ENCODE measurements at places on chromosomes 5 and 9.

DNA sequence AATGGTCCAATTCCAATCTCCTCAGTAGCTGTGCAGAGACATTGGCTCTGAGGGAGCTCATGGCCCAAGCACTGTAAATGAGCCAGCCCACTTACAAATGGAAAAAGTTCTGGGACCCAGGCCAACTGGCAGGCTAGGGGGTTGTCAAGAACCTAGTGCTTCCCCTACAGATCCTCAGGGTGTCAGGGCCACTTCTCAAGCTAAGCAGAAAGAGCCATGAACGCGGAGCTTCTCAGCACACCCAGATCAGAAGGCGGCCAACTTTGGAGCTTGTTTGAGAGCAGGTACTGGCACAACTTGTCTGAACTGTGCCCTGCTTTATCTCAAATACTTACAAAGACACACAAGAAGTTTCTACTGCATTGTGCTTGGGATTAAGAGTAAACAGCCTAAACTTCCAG lies 17.5 kb downstream of the TLE1 start:
- DNase-seq, result no peak

DNA sequence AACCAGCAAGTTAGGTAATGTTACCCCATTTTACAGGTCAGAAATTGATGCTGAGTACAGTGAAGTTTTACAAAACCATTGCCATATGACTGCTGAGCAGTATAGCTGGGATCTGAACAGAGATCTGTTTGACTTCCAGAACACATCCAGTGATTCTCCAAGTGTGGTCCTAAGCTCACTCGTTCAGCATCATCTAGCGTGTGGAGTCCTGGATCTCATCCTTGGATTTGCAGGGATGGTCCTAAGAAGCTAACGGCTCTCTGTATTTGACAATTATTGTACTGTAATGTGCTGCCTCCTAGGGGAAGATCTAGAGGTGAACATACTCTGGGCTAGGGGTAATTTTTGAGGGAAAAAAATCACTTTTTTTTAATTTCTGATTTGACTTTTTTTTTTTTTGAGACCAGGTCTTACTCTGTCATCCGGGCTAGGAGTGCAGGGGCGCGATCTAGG lies 1.4 kb downstream of the SLC26A2 start:
- DNase-seq, result no peak

GRCh38 chr5:40754381-40755092 lies 1.2 kb downstream of the TTC33 start:
- no peak for DNase-seq

- DNase-seq, result no peak
These were observed 34.6 kb upstream of the NEK6 start for GRCh38 chr9:124222918-124223720.

DNA sequence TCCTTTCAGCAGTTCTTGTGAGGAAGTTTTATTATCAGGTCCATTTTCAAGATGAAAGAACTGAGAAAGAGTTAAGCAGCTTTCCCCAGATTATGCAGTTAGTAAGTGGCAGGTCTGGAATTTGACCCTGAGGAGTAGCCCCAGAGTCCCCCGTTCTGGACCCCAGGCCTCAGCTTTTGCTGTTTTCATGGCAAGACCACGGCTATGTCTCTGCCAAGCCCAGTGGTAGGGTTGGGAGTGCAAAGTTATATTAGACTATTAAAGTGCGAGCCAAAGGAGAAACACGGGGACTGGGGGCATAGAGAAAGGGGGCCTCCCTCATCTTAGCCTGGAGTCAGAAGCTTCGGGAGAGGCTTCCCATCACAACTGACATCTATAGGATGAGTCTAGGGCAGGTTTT lies 19.3 kb upstream of the ORM1 start:
- no peak for DNase-seq

- no peak for DNase-seq
These were observed 2.9 kb upstream of the KLF4 start for GRCh38 chr9:107492381-107492970.

DNA sequence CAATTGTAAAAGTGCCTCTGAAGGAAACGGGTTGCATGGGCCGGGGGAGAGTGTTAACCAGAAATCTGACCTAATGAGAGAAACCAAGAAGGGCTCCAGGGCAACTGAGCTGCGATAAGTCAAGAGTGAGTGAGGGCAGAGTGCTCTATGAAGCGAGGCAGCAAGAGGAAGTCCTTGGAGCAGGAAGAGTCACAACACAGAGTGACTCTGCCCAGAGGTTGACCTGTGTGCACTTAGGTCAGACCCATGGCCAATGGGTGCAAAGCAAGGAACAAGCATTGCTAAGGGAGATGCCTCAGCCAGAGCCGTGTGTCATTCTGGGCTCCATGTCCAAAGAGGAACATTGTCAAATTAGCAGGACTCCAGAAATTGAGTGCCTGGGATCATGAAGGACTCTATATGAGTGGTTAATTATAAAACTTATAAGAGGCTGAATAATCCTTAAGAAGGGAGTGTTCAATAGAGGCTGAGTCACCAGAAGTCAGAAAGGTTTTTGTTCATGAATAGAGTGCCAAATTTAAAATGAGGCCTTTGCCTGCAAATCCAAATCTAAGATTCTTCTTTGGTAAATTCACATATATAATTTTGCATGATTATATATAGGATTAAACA lies 438.5 kb downstream of the MED10 start:
- no peak for DNase-seq

GRCh38 chr5:131280417-131280816 lies 16.6 kb downstream of the CDC42SE2 start:
- DNase-seq, result no peak

DNA sequence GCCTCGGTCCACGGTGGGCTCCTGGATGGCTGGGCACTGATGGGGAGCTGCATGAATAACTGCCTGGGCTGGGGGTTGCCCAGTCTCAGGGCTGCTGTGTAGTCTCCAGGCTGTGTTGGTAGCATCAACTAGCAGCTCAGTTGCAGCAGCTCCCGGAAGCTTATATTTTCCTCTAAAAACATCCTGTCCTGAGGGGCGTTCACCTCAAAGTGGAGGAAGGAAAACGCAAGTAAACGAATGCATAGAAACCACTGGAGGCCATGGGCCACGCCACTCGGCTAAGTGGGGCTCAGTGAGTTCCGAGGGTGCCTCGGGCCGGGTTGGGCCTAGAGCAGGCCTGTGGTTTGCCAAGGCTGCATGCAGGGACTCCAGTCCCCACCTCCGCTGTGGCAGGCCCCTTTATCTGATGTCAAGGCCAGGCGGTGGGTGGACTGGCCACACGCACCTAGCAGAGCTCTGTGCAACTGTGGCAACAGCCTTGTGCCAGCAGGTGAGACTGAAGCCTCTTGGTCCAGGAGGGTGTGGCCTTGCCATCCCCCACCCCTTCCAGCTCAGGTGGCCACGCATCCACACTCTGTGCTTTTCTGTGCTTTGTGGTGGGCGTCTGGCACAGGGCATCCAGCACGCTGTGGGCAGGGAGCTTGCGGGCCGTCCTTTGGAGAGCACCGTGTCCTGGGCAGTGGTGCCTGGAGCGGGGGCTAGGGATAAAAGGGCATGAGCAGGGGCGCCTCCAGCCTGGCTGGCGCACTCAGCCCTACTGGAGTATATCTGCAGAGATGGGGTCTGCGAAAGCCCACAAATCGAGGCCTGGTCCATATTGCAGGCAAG lies 15.1 kb downstream of the TCF7 start:
- no peak for DNase-seq

DNA sequence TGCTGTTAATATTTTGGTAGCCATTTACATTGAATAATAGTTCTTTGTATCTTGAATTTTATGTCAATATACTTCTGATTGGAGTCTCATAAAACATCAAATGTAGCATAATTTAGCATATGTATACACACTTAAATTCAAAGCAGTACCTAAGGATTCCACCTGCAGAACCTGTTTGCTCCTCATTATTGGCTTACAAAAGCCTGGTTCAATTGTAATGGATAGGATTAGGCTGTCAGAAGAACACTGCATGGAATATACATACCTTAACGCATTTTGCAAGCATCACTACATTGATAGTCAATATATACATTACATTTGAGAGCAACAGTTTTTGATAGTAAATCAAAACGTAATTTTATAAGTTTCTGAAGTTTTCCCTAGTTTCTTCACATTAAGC lies 711.3 kb upstream of the COX7C start:
- no peak for DNase-seq

DNA sequence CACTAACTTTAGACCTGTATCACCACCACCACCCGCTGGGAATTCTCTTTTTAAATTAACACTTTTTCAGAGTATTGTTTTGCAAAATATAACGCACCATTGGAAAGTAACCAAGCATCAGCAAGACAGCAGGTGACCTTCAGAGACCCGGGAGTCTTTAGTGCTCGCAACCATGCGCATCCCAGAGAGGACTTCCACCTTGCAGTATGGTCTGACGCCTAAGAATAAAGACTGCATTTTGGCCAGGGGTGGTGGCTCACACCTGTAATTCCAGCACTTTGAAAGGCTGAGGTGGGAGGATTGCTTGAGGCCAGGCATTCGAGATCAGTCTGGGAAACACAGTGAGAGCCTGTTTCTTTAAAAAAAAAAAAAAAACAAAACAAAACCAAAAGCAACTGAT lies 113.8 kb downstream of the MED27 start:
- no peak for DNase-seq

GRCh38 chr5:26323794-26324193 lies 714.6 kb downstream of the CDH9 start:
- DNase-seq, result no peak

GRCh38 chr5:6464441-6464840 lies 15.8 kb downstream of the UBE2QL1 start:
- DNase-seq, result no peak

GRCh38 chr5:60223342-60223741 lies 329.8 kb upstream of the PDE4D start:
- DNase-seq, result no peak

DNA sequence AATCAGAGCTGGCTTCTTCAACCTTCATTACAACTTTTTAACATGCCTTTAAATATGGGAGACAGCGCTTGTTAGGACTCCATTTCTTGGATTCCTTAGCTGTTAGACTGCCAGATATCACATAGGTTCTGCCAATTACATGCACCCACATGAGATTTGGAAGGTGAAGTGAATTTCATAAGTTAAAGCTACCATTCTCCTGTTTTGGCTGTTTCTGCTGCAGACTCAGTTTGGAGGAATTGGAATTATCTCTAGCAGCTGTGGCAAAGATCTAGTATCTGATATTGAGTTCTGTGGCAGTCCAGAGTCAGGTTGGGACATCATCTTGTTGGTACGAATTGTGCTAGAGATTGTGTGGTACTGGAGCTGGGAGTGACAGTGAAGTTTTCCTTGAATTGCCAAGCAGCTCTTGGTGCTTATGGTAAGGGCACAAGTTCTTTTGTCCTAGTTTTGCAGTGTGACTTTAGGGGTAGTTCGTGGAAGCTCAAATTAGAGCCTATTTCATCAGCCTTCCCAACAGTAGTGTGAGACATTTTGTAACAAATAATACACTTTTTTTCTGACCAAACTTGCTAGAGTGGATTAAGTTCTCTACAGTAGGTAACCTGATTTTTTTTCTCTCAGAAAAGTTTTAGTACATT lies 9.1 kb upstream of the PJA2 start:
- DNase-seq, result no peak

- DNase-seq, result no peak
These were observed 101.9 kb downstream of the NFIB start for GRCh38 chr9:14212077-14212476.

GRCh38 chr9:132126680-132127236 lies 35.1 kb upstream of the NTNG2 start:
- no peak for DNase-seq

GRCh38 chr9:129108083-129108804 lies 2.3 kb downstream of the CRAT start:
- no peak for DNase-seq

DNA sequence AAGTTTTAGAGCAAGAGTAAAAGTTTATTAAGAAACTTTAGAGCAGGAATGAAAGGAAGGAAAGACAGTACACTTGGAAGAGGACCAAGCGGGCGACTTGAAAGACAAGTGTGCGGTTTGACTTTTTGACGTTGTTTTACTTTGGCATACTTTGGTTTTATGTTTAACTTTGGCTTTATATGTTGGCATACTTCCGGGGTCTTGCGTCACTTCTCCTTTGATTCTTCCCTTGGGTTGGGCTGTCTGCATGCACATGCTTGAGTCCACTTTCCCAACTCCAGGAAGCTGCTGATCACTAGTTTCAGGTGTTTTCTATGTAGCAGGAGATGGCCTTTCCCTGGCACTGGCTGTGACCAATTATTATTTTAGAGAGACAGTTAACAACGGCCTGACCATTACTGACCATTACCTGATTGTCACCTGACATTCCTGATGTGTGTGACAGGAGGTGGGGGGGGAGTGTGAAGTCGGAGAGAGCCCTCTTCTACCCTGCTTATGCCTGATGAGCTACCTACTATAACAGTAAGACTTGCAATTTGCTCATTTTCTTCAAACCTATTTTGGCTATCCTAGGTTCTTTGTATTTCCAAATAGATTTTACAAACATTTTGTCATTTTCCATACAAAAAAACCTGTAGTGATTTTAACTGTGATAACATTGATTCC lies 45.5 kb downstream of the TNFSF8 start:
- DNase-seq, result no peak

- no peak for DNase-seq
These were observed 610 bp downstream of the GFRA3 start for GRCh38 chr5:138273834-138274188.

Measured in activated gamma-delta T cell treated with anti-CD3 and anti-CD28 coated beads, Interleukin-2, amount 50 U/mL, for 16 hours (primary cell).